ENCODE measurements at places on chromosomes 3 and 15.

DNA sequence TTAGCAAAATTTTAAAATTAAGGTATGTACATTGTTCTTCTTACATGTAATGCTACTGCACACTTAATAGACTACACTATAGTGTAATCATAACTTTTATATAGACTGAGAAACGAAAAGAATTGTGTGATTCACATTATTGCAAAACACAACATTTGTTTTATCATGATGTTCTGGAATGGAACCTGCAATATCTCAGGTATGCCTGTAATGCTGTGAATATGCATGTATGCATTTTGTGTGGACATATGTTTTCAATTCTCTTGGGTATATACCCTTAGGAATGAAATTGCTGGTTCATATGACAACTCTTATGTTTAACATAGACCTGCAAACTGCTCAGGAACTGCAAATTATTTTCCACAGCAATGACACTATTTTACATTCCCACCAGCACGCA, 38.6 kb upstream of the TJP1 start:
- no peak for DNase-seq

DNA sequence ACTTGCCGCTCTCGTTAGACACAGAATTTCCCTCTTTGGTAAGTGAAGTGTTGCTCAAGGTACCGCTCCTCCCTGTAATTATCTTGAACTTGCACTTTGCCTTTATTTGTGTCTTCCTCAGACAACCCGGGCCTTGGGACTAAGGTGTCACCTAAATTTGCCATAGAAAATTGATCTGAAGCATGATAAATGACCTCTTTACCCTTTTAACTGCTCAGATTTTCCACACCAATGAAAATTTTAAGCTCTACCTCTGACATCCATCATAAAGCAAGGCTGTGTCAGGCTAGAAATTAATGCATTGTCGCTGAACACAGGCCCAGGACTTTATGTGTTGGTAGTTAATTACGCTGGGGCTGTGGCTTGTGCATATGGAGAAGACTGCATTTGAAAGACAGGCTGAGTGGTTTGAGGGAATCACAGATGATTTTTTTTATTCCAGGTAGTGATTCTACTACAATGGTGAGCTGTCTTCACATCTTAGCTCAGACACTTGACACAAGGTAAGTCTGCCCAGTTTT, 199.6 kb upstream of the CHRM5 start:
- no peak for DNase-seq

DNA sequence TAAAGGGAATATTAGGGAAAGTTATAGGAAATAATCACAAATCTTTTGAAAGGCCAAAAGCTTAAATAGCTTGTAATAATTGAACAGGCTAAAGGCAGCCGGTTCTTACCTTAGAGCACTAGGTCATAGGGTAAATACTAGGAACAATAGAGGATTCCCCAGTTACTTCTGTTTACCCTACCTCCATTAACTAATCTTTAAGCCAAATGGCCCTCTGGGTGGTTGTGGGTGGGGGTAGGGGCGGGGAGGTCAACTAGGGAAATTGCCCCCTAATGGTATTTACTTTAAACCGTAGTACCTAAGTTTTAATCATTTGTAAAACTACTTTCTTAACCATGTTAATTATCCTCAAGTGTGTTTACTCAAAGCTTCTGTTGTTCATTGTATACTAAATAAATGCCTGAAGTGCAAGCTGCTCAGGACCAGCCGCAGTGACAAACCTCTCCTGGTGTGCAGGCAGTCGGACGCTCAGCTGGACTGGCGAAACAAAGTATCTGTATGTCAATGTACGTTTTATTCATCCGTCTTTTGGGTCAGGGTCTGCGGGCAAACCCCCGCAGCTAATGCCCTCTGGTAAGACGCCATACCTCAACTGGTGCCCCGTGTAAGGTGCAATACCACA, 18.9 kb downstream of the MAGEL2 start:
- DNase-seq = no peak

DNA sequence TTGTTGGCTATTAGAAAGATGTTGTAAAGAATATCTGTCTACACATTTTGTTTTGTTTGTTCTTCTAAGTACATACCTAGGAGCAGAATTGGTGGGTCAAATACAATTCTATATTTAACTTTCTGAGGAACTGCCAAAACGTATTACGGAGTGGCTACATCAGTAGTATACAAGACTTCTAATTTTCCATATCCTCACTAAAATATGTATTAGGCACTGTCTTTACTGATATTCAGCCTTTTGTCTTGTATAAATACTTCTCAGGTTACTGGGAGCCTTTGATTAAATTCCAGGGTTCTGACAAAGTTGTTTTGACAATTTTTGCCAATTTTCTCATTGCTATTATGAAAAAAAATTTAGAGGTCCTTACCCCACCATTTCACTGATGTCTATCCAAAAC, 146.7 kb downstream of the NR2E3 start:
- DNase-seq = no peak

DNA sequence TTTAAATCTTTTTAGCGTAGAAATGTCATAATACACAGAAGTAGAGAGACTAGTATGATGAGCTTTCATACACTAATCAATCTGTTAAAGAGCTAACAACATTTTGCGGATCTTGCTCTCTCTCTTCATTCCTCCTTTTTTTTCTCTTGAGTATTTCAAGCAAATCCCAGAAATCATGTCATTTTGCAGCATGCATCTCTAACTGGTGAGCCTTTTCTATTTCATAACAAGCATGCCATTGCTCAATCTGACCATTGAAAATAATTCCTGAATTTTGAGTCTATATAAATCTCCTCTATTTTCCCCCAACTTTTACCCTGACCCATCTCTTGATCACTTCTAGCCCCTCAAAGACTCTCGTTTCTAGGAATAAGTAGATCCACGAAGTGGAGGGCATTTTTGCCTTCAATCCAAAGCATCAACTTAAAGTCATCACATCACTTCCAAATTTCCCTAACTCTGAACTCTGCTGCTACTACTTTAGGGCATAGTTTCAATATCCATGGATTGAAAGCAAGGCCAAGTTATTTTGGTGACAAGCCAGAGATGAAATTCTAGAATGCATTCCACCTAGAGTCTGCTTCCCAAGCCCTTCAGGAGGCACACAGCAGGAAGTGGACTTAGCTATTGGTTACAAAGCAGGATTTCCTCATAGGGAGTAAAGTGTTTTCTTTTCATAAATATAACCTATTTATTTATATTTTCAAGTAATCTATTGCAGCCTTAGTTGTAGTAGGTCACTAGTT, 253.5 kb upstream of the ZPLD1 start:
- DNase-seq = peak; percentile 71

GRCh38 chr3:188802645-188803044, 369.1 kb upstream of the TPRG1 start:
- no peak for DNase-seq
